ENCODE measurements at places on chromosomes 2 and 18. TPM values are rescaled to one million over a fixed set of nuclear protein-coding genes. Genes with fewer than 3 reads are reported as not detected.

DNA sequence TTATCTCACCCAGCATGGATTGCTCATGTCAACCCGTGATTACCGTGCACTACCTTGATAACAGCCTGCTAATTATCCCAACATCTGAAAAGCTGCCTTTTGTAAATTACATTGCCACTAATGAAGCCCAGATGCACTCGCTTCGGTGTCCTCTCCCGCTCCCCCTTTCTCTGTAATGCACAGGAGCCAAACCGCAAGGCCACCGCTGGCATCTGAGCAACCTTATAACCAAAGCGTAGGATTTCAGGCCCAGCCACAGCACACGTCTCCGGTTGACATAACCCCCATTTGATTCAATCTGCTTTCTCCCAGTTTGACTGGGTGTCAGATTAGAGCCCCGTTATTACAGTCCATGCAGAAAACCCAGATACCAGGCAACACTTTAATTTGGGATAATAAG lies 341.2 kb downstream of the ALK start:
- no peak for DNase-seq

- no peak for DNase-seq
Measured at GRCh38 chr18:37432436-37433195, 133.0 kb downstream of the CELF4 start.

DNA sequence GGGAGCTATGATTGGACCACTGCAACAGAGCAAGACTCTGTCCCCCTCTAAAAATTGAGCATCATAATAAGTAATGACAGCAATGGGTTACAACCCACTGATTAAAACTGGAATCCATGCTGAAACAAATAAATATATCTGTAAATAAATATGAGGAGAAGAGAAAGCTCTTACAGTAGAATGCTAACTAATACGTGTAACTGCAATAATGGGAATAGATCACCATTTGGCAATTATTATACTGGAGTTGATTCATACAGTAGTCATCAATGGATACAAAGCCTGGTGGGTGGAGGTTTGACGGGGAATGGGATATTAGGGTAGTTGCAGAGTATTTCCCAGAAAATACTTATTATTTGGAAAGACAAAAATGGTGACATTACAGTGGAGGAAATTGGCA lies 6.1 kb upstream of the INO80B start:
- no peak for DNase-seq

GRCh38 chr2:165376571-165376975 lies 92.9 kb upstream of the CSRNP3 start:
- DNase-seq, result peak; percentile 60

UBXN2A gene
- total RNA-seq, result 18.6 TPM

GRCh38 chr2:198017068-198017467 lies 212.7 kb downstream of the PLCL1 start:
- DNase-seq, result no peak

TBC1D8 gene
- 5.1 TPM for total RNA-seq

DNA sequence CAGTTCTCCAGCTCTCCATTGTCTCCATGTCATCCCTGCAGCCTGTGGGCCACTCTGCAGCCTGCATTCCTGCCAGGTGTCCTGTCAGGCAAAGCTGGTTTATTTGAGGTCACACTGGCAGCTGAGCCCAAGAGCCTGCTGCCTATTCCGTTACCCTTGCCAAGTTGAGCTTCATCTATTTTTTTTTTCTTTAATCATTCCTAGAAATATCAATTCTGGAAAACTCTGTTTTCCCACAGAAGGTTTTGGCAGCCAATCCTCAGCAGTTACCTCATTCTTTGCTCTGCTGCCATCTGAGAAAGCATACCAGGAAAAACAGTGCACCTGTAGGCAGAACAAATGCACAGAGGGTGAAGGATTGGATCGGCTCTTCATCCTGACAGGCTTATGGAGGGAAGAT lies 411.0 kb upstream of the ACVR2A start:
- DNase-seq, result no peak

Measured in A673 (cell line).